Cerebellar nuclear complex (tissue), 1 donor: ENCODE measurements at places on chromosomes 3 and 15.

GRCh38 chr3:34033839-34034238 is 235.4 kb downstream of the PDCD6IP start:
- DNase-seq, result no peak

GRCh38 chr3:184259396-184259877 is 1.9 kb downstream of the CAMK2N2 start:
- DNase-seq, result no peak

- no peak for DNase-seq
Observed at GRCh38 chr3:50293079-50293801, 1.0 kb upstream of the IFRD2 start.

- DNase-seq, result no peak
Observed at GRCh38 chr15:71437919-71438318, 322.6 kb downstream of the THSD4 start.

DNA sequence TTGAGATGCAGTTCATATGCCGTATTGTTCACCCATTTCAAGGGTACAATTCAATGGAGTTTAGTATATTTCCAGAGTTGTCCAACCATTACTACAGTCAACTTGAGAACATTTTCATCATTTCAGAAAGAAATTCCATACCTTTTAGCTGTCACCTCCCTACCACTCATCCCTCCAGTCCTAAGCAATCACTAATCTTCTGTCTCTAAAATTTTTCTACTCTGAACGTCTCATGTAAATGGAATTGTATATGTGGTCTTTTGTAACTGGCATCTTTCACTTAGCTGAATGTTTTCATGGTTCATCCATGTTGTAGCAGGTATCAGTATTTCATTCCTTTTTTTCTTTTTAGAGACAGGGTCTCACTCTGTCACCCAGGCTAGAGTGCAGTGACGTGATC is 51.1 kb downstream of the CMTM7 start:
- DNase-seq, result no peak

DNA sequence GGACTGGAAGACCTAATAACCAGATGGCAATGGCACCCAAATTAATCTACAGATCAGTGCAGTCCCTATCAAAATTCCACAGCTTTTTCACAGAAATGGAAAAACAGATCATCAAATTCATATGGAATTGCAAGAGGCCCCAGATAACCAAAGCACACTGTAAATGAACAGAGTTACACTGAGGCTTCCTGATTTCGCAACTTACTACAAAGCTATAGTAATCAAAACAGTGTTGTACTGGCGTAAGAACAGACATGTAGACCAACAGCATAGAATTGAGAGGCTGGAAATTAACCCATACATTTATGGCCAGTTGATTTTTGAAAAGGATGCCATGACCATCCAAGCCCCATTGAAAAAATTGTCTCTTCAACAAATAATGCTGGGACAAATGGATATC is 16.2 kb downstream of the XPC start:
- DNase-seq, result no peak

- no peak for DNase-seq
Observed at GRCh38 chr15:20271647-20272046, 270.0 kb downstream of the GOLGA6L6 start.

DNA sequence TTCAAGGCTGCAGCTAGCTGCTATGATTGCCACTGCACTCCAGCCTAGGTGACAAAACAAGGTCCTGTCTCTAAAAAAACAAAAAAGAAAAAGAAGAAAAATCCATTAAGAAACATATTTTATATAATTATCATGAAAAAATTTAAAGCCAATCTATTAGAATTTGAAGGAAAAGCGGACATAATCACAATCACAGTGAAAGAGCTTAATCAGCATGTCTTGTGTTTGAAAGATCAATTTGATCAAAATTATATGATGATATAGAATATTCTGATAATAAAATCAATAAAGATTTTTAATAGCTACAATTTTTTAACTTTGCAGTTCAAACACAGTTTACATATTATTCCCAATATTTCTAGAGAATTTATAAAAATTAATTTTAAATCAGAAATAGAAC is 210.1 kb downstream of the MEX3B start:
- DNase-seq, result no peak
